ENCODE measurements at places on chromosomes 4 and X. TPM values are rescaled to one million over a fixed set of nuclear protein-coding genes. Genes with fewer than 3 reads are reported as not detected.

DNA sequence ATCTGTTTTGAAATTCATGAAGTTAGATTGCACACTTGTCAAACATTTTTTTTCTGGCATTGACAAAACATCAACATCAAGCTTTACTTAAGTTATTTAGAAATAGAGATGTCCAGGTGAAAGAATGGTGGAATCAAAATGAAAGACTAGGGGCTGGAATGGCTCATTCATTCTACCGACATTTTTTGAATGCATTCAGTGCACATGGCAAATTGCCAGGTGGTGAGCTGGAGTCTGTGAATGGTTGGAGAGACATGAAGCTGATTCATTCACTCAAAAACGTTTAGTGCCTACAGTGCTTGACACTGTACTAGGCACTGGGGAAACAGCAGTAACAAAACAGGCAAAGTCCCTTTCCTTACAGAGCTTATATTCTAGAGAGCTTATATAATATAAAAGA is 292.4 kb downstream of the PPP1R2C start:
- no peaks in the 10 kb centered on the region for H3K27me3 ChIP-seq
- H3K27ac ChIP-seq = no peak overlapping the region
- no peak overlapping the region for H3K4me3 ChIP-seq
- H3K36me3 ChIP-seq = no peaks in the 10 kb centered on the region

DNA sequence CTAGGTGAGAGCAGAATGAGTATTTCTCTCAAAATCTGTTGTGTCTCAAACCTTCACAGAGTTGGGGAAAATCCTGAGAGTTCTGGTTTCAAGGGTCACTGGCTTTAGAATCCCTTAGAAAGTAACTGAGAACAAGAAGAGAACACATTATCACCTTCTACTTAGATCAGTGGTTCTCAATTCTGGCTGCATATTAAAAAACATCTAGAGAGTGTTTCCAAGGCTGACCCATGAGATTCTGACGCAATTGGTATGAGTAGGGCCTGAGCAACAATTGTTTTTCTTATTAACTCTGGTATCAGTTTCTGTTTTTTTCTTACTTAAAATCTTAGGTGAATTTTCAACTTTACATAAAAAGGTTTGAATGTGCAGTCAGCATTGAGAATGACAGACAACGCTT is 212.8 kb downstream of the HS6ST2 start:
- no peaks in the 10 kb centered on the region for H3K4me1 ChIP-seq
- no peaks in the 10 kb centered on the region for H3K36me3 ChIP-seq
- no peak for DNase-seq
- no peak overlapping the region for H3K4me3 ChIP-seq

- no peaks in the 10 kb centered on the region for H3K4me1 ChIP-seq
- H3K36me3 ChIP-seq = no peaks in the 10 kb centered on the region
- no peak overlapping the region for H3K27ac ChIP-seq
- DNase-seq = no peak
- no peaks in the 10 kb centered on the region for H3K27me3 ChIP-seq
Measured at GRCh38 chrX:65926095-65927019, 113.5 kb downstream of the VSIG4 start.

DNA sequence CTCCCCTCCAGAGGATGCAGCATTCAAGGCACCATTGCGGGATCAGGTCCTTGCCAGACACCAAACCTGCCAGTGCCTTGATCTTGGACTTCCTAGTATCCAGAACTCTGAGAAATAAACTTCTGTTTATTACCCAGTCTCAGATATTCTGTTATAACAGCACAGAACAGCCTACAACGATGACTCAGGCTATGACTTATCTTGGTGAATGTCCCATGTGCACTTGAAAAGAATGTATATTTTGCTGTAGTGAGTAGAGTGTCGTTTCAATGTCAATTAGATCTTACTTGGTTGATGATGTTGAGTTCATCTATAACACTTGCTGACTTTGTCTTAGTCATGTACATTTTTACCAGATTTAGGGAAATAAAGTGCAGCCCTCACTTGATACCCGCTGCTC is 34.5 kb upstream of the PGRMC1 start:
- H3K27me3 ChIP-seq = no peaks in the 10 kb centered on the region
- no peaks in the 10 kb centered on the region for H3K4me1 ChIP-seq
- no peaks in the 10 kb centered on the region for H3K36me3 ChIP-seq
- no peak for DNase-seq

Gene PRR32
- total RNA-seq = not detected

- H3K27me3 ChIP-seq = no peaks in the 10 kb centered on the region
- H3K36me3 ChIP-seq = no peaks in the 10 kb centered on the region
- DNase-seq = no peak
- H3K27ac ChIP-seq = no peak overlapping the region
Measured at GRCh38 chrX:63511361-63511760, 160.2 kb upstream of the SPIN4 start.

Gene LRIT3
- total RNA-seq = 0.26 TPM

- no peak for DNase-seq
- no peaks in the 10 kb centered on the region for H3K4me1 ChIP-seq
- H3K4me3 ChIP-seq = no peak overlapping the region
- H3K27me3 ChIP-seq = no peaks in the 10 kb centered on the region
Measured at GRCh38 chrX:38375891-38376290, 23.5 kb downstream of the OTC start.

DNA sequence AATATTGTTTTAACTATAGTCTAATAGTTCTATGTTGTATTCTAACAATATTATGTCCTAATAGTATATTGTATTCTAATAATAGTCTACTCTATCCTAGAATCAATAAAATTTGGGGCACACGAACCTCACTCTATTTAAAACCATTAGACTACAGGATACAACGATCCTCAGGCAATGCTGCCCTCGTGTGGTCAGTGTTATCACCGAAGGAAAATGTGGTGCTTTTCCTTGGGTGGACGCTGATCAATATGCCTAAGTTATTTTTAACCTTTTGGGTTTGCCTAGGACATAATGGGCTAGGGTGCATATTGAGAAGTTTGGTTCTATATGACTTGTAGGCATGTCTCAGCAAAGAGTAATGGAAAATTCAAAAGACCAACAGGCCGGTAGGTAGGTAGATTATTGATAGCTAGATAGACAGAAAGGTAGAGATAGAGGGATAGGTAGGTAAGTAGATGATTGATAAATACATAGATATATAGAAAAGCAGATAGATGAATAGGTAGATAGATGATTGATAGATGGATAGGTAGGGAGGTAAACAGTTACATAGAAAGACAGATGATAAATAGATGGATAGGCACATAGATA is 75.1 kb downstream of the PRKX start:
- H3K27me3 ChIP-seq = no peaks in the 10 kb centered on the region
- no peak overlapping the region for H3K27ac ChIP-seq
- no peak overlapping the region for H3K4me3 ChIP-seq
- H3K36me3 ChIP-seq = no peaks in the 10 kb centered on the region

Gene SPRY1
- total RNA-seq = 209 TPM

Gene SPANXA1
- not detected for total RNA-seq

Gene APLN
- total RNA-seq = 24.0 TPM

DNA sequence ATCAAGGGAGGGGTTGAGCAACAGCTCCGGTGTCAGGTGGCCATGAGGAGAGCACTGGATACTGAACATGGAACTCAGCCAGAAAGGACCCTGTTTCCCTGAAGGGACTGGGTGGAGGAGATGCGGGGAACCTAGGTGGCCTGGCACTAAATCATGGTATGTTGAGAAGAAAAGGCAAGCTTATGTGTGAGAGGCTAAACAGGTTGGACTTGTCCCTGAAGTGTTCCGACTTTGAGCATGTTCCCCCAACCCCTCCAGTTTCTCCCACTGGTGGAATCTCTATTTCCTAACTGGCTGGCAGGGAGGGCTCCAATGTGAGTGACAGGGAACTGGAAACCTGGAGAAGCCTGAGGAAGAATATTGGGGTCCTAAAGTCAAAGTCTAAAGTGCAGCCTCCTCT is 69.5 kb downstream of the PLAC1 start:
- no peaks in the 10 kb centered on the region for H3K4me1 ChIP-seq
- H3K4me3 ChIP-seq = no peak overlapping the region
- H3K36me3 ChIP-seq = no peaks in the 10 kb centered on the region
- no peak overlapping the region for H3K27ac ChIP-seq
- no peaks in the 10 kb centered on the region for H3K27me3 ChIP-seq
- no peak for DNase-seq

DNA sequence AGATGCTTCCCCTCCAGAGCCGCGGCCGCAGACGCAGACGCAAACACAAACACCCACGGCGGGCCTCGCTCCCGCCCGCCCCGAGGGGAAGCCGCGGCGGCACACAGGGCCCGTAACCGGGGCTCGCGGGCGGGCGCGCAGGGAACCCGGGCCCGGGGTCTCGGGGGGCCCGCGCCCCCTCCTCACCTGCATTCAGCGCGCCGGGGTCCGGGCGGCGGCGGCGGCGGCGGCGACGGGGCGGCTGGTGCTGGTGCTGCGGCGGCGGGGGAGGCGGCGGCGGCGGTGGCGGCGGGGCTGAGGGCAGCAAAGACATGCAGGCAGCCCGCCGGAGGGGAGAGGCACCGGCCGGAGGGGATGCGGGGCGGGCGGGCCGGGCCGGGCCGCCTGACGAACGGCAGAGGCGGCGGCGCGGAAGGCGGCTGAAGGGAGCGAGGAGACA is 255 bp upstream of the CNOT6L start:
- no peaks in the 10 kb centered on the region for H3K36me3 ChIP-seq
- H3K27me3 ChIP-seq = no peaks in the 10 kb centered on the region
- H3K4me3 ChIP-seq = peak overlapping the region; percentile 99
- H3K27ac ChIP-seq = peak overlapping the region; percentile 99

- no peak for DNase-seq
- no peaks in the 10 kb centered on the region for H3K36me3 ChIP-seq
- peak overlapping the region; percentile 14 for H3K27ac ChIP-seq
- peaks cover 6% of the 10 kb centered on the region for H3K4me1 ChIP-seq
- H3K27me3 ChIP-seq = no peaks in the 10 kb centered on the region
- H3K4me3 ChIP-seq = peak overlapping the region; percentile 99
Measured at GRCh38 chr4:169758401-169758962, 738 bp upstream of the HPF1 start.

DNA sequence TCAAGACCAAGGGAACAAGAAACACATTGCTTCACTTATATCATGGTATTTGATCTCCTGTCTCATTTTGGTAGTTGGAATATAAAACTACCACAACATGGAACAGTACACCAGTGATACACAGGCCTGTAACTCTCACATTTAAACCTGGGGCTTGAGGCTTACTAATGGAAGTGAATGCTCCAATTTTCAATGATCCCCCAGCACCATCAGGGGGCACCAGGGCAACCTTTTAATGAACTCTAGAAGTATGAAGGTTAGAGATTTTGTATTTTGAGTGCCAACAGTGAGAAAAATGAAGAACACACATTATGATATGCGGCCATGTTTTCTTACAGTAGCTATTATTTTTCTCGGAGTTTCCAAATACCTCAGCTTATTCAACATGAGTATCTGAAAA is 50.7 kb downstream of the C4orf33 start:
- no peak for DNase-seq
- no peaks in the 10 kb centered on the region for H3K36me3 ChIP-seq
- no peak overlapping the region for H3K4me3 ChIP-seq
- no peak overlapping the region for H3K27ac ChIP-seq

DNA sequence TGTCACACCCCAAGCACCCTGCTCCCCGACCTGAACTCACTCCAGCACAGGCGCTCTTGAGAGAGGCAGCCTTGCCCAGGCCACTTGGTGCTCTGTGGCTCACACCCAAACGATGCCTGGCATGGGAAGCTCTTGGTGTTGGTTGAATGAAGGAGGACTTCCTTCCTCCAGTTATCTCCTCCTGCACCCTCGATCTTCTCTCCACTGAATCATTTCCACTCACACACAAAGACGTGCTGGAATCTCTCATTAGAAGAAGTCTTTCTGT is 90.5 kb upstream of the TRIM2 start:
- H3K27ac ChIP-seq = no peak overlapping the region
- no peak overlapping the region for H3K4me3 ChIP-seq
- no peak for DNase-seq
- H3K27me3 ChIP-seq = no peaks in the 10 kb centered on the region
- H3K36me3 ChIP-seq = no peaks in the 10 kb centered on the region

- H3K36me3 ChIP-seq = no peaks in the 10 kb centered on the region
- no peak overlapping the region for H3K27ac ChIP-seq
- no peak for DNase-seq
- no peaks in the 10 kb centered on the region for H3K4me1 ChIP-seq
- no peak overlapping the region for H3K4me3 ChIP-seq
Measured at GRCh38 chrX:46179748-46180147, 365.5 kb downstream of the ZNF674 start.

DNA sequence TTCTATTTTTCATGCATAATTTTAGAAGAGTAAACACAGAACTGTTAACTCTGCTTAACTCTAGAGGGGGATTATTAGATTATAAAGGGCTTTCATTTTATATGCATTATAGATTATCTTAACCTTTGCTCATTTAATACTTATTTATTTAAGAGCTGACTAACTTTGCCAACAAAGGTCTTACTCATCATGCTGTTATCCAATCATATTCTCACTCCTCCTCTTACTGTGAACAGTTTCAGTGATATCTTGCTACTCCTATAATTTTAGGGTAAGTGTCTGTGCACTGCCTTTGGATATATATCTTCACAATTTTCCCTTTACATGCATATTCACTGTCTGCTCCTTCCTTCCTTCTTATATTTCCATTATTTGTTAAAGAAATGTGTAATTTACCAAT is 1814.9 kb downstream of the STIM2 start:
- H3K4me3 ChIP-seq = no peak overlapping the region
- no peaks in the 10 kb centered on the region for H3K36me3 ChIP-seq
- no peak overlapping the region for H3K27ac ChIP-seq
- H3K4me1 ChIP-seq = no peaks in the 10 kb centered on the region
- no peak for DNase-seq
- no peaks in the 10 kb centered on the region for H3K27me3 ChIP-seq

Gene CFAP299
- total RNA-seq = not detected

DNA sequence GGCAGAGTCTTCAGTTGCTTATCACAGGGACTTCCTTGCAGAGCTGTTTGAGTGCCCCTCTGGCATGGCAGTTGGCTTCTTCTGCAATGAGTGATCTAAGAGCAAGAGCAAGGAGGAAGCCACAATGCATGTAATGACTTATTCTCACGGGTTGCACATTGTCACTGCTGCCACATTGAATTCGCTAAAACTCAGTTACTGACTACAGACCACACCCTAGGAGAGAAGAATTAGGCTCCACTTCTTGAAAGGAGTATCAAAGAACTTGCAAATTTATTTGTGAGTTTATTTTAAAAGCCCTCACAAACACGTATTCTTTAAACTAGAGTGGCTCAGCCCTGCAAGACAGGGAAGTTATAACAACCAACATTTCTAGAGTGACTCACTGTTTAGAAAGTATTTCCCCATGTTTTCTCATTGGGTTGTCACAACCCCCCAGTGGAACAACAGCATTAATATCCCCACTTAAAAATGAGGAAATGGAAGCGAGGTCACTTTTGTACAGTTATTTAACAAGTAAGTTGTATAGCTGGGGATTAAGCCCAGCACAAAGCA is 32.4 kb upstream of the RBPJ start:
- no peak overlapping the region for H3K27ac ChIP-seq
- H3K4me1 ChIP-seq = no peaks in the 10 kb centered on the region
- no peak overlapping the region for H3K4me3 ChIP-seq
- no peaks in the 10 kb centered on the region for H3K27me3 ChIP-seq
- no peaks in the 10 kb centered on the region for H3K36me3 ChIP-seq
- DNase-seq = peak; percentile 60

Gene TMPRSS11F
- total RNA-seq = not detected

All from aorta (tissue), 5 donors.